ENCODE measurements at places on chromosomes 11 and 22. TPM values are rescaled to one million over a fixed set of nuclear protein-coding genes. Genes with fewer than 3 reads are reported as not detected.

- H3K27ac ChIP-seq: no peak overlapping the region
- no peaks in the 10 kb centered on the region for H3K27me3 ChIP-seq
- no peak for DNase-seq
- H3K4me3 ChIP-seq: no peak overlapping the region
- H3K4me1 ChIP-seq: peaks cover 21% of the 10 kb centered on the region
Observed at GRCh38 chr11:73426219-73426850, 50.1 kb downstream of the RELT start.

- H3K27ac ChIP-seq: no peak overlapping the region
- no peak for DNase-seq
- H3K4me3 ChIP-seq: no peak overlapping the region
- H3K27me3 ChIP-seq: peaks cover 11% of the 10 kb centered on the region
Observed at GRCh38 chr11:8386134-8386864, 122.6 kb upstream of the LMO1 start.

- no peak for DNase-seq
- H3K36me3 ChIP-seq: no peaks in the 10 kb centered on the region
- H3K4me1 ChIP-seq: no peaks in the 10 kb centered on the region
- H3K27me3 ChIP-seq: peaks cover 51% of the 10 kb centered on the region
Observed at GRCh38 chr11:11070976-11071375, 213.1 kb upstream of the ZBED5 start.

The PSMA1 gene
- total RNA-seq: 117 TPM

DNA sequence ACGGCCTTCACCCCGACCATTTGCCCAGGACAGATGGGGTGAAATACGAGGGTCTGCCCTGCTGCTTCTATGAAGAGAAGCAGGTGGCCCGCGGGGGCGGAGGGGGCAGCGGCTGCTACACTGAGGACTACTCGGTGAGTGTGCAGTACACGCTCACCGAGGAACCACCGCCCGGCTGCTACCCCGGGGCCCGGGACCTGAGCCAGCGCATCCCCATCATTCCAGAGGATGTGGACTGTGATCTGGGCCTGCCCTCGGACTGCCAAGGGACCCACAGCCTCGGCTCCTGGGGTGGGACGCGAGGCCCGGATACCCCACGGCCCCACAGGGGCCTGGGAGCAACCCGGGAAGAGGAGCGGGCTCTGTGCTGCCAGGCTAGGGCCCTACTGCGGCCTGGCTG is 11.2 kb downstream of the C22orf31 start:
- peaks cover 14% of the 10 kb centered on the region for H3K36me3 ChIP-seq
- no peak overlapping the region for H3K27ac ChIP-seq
- peaks cover 3% of the 10 kb centered on the region for H3K4me1 ChIP-seq
- H3K27me3 ChIP-seq: no peaks in the 10 kb centered on the region
- DNase-seq: no peak

DNA sequence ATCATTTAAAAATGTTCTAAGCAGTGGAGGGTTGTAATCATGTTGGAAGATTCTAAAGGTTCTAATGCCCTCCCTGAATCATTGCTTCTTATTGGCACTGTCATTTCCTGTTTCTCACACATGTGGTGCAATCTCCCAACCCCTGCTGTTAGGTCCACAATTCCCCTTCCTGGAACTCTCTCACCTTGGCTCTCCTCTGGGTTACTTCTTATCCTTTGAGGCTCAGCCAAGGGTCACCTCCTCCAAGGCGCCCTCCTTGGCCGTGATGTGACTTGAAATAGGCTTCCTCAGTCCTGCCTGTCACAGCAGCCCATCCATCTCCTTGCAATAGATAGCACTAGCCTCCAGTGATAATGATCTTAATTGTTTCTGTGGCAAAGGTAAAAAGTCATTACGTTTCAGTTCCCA is 149.8 kb downstream of the TTC17 start:
- H3K27ac ChIP-seq: no peak overlapping the region
- H3K4me1 ChIP-seq: peaks cover 1% of the 10 kb centered on the region
- H3K36me3 ChIP-seq: no peaks in the 10 kb centered on the region
- no peaks in the 10 kb centered on the region for H3K27me3 ChIP-seq

- H3K4me3 ChIP-seq: no peak overlapping the region
- no peak for DNase-seq
- no peak overlapping the region for H3K27ac ChIP-seq
Observed at GRCh38 chr11:5992150-5992549, 5.4 kb upstream of the OR52L1 start.

DNA sequence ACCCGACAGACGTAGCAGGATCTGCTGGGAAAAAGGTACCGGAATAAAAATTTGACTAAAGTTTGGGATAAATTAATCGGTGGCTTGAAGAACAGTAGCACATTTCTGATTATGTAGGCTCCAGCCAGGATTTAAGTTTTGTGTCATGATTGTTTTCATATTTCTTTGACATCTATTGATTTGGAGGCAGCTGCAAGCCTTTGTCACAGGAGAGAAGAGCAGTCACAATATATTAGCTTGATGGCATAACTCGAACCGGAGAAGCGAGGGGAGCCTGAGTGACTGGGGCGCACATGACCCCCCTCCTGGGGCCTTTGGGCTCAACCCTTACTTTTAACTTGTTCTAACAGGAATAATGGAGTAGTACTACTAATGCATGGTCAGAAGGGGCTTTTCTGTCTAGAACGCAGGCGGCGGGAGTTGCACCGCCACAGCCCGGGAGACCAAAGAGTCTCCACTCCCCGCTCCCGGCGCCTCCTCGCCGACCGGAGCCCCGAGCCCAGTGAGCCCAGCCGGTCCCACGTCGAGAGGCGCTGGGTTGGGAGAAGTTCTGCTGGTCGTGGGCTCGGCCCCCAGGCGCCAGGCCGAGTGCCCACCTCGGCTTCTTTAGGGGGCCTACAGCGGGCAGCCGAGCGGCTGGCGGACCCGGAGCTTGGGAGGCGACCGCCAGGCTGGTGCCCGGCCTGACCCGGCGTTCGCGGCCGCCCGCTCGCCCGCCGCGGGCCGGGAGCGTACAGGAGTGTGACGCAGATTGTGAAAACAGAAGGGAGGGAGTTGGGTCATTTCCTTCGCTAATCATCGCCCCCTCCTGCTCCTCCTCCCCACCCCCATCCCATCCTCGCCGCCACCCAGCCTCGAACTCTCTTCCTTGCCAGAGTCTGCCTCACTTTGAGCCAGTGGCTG is 15.7 kb upstream of the PAX6 start:
- H3K4me1 ChIP-seq: peaks cover 21% of the 10 kb centered on the region
- no peak for DNase-seq
- no peaks in the 10 kb centered on the region for H3K36me3 ChIP-seq
- peak overlapping the region; percentile 62 for H3K4me3 ChIP-seq

DNA sequence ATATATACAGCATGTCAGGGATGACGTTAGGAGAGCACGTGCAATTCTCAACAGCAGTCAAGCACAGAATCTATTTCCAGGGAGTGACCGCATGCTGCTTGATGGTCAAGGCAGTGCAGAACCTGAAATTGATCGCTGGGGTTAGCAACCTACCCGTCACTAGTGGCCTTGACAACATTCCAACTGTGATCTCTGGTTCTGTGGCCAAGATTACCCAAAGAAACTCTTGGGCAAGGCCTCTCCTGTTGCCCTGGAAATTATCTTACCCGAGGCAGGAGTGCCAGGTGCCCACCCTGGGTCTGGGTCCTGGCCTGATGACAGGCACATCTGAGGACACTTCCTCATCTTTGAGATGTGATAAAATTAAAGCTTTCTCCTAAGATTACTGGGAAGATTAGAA is 2.2 kb downstream of the TM7SF2 start:
- H3K27ac ChIP-seq: no peak overlapping the region
- H3K4me3 ChIP-seq: peak overlapping the region; percentile 86
- no peak for DNase-seq
- H3K36me3 ChIP-seq: peaks cover 4% of the 10 kb centered on the region

DNA sequence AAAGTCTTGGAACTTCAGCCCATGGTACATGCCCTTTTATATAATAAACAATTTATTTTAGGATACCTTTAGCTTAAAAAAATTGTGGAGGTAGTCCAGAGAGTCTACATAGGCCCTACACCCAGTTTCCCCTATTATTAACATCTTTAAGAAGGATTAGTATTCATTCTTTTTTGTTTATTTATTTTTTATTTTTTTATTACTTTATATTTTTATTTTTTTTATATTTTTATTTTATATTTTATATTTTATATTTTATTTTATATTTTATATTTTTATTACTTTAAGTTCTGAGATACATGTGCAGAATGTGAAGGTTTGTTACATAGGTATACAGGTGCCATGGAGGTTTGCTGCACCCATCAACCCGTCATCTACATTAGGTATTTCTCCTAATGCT is 15.9 kb upstream of the ABTB2 start:
- H3K36me3 ChIP-seq: peaks cover 3% of the 10 kb centered on the region
- no peak for DNase-seq
- H3K4me1 ChIP-seq: peaks cover 10% of the 10 kb centered on the region
- no peak overlapping the region for H3K4me3 ChIP-seq
- H3K27ac ChIP-seq: no peak overlapping the region

The NCAM1 gene
- 1.9 TPM for total RNA-seq

DNA sequence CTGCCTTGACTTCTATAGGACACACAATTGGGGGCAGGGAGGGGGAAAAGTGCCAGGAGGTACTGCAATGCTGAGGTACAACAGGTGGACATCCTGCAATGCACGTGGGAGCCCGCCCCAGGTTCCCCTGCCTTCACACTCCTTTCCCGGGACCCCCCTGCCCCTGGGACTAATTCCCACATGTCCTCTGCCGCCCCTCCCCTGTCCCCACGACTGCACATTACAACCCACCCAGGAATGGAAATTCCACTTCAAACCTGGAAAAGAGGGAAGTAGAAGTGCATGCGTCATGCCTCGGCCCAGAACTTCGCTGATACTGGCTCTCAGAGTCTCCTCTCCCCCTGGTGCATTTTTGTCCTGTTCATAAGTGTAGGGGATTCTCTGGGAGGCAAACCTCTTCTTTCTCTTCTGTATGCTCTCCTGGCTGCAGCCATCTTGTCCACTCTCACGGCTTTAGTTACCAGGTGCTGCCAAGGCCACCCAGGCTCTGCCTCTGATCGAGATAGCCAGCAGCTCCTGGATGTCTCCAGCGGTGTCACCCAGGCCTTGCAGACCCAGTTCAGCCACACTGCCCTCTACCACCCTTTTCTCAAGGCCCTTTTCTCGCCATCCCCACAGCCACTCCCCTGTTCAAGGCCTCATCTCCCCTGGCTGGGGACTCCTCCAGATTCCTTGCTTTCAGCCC is 43.7 kb downstream of the GDPD5 start:
- no peak for DNase-seq
- H3K27ac ChIP-seq: no peak overlapping the region
- H3K27me3 ChIP-seq: no peaks in the 10 kb centered on the region
- H3K36me3 ChIP-seq: no peaks in the 10 kb centered on the region
- no peaks in the 10 kb centered on the region for H3K4me1 ChIP-seq

DNA sequence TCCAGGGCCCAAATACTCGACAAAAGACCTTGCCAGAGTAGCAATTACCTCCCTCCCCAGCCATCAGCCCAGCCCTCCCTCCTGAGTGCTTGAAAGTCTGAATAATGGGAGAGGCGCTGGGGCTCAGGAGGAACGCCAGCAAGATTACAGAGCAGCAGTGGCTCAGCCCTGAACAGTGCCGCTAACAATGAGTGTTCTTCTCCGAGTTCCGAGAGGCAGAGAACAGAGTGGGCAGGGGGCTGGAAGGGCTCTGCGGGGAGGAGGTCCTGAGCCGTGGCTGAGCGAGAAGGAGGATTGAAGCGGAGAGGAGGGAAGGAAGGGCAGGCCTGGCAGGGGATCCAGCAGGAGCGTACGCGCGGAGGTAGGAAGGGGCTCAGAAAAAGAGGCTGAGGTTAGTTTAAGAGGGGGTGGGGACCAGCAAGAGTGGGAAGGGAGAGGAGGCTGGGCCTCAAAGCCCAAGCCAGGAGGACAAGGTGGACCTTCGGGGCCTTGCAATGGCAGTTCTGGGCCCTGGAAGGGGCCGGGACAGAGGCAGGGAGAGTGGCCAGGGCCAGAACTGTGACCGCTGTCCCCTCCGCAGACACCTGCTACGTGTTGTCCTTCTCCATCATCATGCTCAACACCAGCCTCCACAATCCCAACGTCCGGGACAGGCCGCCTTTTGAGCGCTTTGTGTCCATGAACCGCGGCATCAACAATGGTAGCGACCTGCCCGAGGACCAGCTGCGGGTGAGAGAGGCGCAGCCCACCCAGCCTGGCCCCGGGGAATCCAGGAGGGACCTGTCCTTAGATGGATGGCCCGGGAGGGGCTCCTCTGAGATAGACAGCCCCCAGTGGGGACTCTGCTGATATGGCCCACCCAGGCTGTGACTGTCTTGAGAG is 20.6 kb downstream of the CYTH4 start:
- no peaks in the 10 kb centered on the region for H3K27me3 ChIP-seq
- peaks cover 47% of the 10 kb centered on the region for H3K4me1 ChIP-seq
- no peak for DNase-seq
- H3K27ac ChIP-seq: no peak overlapping the region

- DNase-seq: no peak
- peaks cover 17% of the 10 kb centered on the region for H3K36me3 ChIP-seq
- H3K27ac ChIP-seq: peak overlapping the region; percentile 46
Observed at GRCh38 chr11:71452199-71453036, 585 bp upstream of the NADSYN1 start.

GRCh38 chr11:116857316-116857715 is 19.9 kb upstream of the APOA1 start:
- DNase-seq: no peak
- no peaks in the 10 kb centered on the region for H3K27me3 ChIP-seq
- H3K27ac ChIP-seq: no peak overlapping the region
- peaks cover 53% of the 10 kb centered on the region for H3K36me3 ChIP-seq

The CYTH4 gene
- total RNA-seq: not detected

The FAM227A gene
- 3.5 TPM for total RNA-seq

DNA sequence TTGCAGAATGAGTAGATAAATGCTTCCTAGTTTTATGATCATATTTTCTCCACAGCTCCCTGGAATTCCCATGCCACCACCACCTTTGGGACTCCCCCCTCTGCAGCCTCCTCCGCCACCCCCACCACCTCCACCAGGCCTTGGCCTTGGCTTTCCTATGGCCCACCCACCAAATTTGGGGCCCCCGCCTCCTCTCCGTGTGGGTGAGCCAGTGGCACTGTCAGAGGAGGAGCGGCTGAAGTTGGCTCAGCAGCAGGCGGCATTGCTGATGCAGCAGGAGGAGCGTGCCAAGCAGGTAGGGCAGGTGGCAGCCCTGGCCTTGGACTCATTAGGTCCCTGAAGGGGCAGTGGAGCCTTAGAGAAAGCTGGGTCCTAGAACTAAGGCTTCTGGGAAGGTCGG is 2.9 kb downstream of the SF3B2 start:
- H3K27me3 ChIP-seq: no peaks in the 10 kb centered on the region
- H3K36me3 ChIP-seq: peaks cover 43% of the 10 kb centered on the region
- no peak overlapping the region for H3K4me3 ChIP-seq
- peaks cover 27% of the 10 kb centered on the region for H3K4me1 ChIP-seq

The SLC25A1 gene
- 96.1 TPM for total RNA-seq

The KRTAP5-11 gene
- not detected for total RNA-seq

DNA sequence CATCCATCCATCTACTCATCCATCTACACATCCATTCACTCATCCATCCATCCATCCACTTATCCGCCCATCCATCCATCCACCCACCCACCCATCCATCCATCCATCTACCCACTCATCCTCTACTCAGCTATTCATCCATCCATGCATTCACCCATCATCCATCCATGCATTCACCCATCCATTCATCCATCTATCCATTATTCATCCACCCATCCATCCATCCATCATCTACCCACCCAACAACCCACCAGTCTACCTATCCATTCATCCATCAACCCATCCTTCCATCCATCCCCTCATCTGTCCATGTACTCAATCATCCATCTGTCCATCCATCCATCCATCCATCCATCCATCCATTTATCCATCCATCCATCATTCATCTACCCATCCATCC is 972.7 kb downstream of the BRD1 start:
- no peaks in the 10 kb centered on the region for H3K36me3 ChIP-seq
- H3K27me3 ChIP-seq: no peaks in the 10 kb centered on the region
- no peak for DNase-seq
- H3K27ac ChIP-seq: no peak overlapping the region
- no peak overlapping the region for H3K4me3 ChIP-seq
